ENCODE measurements at places on chromosomes 2 and 18.

- DNase-seq, result no peak
Measured at GRCh38 chr18:22093731-22094357, 75.5 kb upstream of the GATA6 start.

DNA sequence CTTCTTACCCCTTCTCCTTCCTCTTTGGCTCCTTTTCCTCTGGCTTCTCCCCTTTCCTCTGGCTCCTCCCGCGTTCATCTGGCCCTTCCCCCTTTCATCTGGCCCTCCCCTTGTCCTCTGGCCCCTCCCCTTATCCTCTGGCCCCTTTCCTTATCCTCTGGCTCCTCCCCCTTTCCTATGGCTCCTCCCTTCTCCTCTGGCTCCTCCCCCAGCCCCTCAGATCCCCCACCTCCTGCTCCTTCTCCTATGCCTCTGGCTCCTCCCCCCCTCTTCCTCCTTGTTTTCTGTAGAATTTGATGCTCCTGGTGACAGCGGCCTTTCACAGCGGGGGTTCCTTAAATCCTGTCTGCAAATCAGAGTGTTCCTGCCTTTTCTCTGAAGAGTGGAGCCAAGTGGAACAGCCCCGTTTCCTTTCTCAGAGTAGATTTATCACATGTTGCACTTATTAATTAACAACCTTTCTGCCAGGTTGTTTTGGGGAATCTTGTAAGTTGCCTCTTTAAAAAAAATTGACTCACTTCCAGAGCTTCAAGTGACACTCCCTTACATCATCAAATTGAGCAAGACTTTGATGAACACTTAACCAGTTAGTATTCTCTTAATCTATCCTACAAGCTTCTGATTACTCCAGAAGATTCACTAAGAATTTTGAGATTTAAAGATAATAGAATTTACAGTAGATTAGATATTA, 27.9 kb downstream of the FABP1 start:
- DNase-seq, result peak; percentile 31

DNA sequence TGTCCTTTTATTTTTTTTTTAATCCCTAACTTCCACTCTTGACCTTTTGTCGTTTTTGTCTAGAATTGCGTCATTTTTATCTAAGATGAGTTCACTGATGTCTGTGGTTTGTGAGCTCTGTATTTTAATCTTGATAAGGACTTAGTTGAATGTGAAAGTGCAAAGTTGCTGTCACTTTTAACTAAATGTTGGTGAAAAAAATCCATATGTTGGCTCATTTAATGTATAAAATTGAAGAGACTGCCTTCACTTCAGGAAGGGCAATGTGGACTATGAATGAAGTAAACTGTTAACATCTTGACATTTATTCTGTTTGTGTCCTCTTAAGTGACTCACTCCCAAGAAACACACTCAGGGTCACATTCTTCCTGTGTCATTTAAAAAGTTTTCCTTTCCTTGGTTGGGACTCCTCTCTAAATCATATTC, 256.6 kb upstream of the RASGRP3 start:
- DNase-seq, result no peak

- DNase-seq, result no peak
Measured at GRCh38 chr2:80530442-80531064, 226.0 kb upstream of the LRRTM1 start.

- no peak for DNase-seq
Measured at GRCh38 chr2:214261683-214262082, 149.2 kb upstream of the VWC2L start.

- peak; percentile 86 for DNase-seq
Measured at GRCh38 chr2:31233741-31234682, at the start of gene EHD3. EHD3 (plus strand) TSS chr2:31234152; CDS start chr2:31234622, 470 bp downstream.

- DNase-seq, result no peak
Measured at GRCh38 chr18:26700201-26700600, 151.8 kb upstream of the KCTD1 start.

- DNase-seq, result no peak
Measured at GRCh38 chr2:226405465-226405864, 394.2 kb downstream of the IRS1 start.

GRCh38 chr2:207734264-207734635, 22.8 kb downstream of the CCNYL1 start:
- no peak for DNase-seq

GRCh38 chr2:64532030-64532429, 7.9 kb downstream of the AFTPH start:
- DNase-seq, result no peak

- peak; percentile 66 for DNase-seq
Measured at GRCh38 chr2:237475704-237476141, 11.3 kb upstream of the MLPH start.

DNA sequence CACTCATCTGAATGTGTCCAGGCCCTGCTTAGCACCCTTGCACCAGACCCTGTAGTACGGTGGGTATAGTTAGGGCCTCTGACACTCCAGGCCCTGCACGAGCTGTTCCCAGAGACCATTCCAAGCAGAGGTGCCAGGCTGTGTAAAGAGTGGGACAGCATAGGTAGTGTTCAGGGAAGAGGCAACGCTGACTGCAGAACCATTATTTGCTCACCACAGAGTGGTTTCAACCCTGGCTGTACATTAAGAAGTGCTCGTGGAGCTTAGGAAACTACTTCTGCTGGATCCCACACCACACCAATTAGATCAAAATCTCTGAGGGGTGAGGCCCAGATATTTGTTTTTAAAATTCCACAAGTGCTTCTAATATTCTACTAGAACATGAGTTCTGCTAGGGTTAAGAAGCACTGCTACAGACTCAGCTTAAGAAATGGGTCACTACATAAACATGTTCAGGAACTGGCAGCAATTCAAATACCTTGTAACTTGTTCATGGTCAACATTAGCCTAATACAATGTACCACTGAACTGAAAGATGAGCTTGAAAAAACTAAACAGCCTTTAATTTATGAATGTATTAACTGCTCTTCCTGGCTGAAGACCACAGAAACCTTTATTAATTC, 183.0 kb downstream of the MYO5B start:
- no peak for DNase-seq

GRCh38 chr2:29201979-29202378, 86.8 kb downstream of the CLIP4 start:
- no peak for DNase-seq

DNA sequence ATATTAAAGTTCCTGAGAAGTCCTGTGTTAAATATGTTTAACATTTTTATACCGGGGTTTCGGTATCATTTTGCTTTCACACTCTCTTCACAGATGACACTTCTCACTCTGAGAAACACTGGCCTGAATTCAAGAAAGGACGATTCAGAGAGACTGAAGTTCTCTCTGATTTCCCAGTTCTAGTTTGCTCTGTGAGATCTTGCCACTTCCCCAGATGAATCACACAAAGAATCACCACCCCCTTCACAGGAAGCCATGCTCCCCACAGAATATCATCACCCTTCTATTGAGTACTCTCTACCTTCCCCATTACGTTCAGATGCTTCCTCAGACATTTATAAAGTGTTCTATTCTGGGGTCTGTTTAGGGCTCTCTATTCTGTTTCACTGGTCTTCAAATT, 16.1 kb upstream of the CD207 start:
- peak; percentile 37 for DNase-seq

GRCh38 chr2:238169708-238170251, 11.0 kb downstream of the ERFE start:
- no peak for DNase-seq

DNA sequence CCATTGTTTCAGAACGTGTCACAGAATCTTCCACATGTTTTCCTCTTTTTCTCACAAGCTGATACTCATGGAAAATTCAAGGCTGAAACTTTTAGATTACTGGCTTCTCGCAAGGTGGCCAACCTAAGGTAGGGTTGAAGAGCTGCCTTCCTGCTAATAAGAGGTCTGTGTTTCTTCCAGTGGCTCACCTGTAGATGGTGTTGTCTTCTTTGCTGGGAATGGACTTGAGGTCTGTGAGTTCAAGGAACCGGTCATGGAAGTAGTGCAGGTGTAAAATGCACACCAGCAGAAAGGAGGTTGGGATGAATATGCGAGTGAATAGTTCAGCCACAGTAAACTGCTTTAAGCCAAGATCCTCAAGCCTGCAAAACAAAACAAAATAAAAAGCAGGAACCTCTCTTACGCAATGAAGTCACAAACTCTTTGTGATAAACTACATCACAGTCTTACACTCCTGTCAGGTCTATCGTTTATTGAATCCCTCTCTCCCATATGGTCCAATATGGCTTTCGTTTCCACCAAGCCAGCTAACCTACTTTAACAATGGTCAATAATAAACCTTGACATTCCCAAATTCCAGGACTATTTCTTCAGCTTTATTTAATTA, 258.9 kb downstream of the NAPG start:
- DNase-seq, result no peak

- DNase-seq, result no peak
Measured at GRCh38 chr2:84966731-84967130, 4.2 kb upstream of the KCMF1 start.

- no peak for DNase-seq
Measured at GRCh38 chr18:49841236-49842217, 28.2 kb upstream of the ACAA2 start.

DNA sequence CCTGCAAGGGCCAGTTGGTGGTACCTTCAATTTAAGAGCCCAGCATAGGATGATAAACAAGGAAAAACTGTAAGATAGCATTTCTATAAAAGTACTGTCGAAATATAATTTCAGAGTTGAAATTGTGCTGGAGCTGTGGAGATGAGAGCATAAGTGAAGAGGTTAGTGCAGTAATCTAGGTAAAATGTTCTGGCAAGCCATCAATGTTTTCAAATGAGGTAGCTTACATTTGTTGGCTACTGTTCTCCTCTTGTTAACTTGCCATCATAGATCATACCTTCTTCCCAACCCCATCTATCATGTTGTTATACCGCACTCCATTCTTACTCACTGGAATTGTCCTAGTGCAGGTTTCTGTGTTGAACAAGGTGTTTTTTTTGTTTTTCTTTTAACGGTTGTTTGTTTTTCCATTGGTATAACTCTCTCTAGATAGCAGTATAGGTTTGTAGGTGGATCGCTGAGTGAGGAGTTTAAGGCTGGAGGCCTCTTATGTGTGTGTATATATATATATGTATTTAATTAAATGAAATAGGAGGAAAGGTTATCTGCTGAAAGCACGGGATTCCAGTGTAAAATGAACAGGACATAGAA, 40.5 kb downstream of the EHBP1 start:
- DNase-seq, result no peak

DNA sequence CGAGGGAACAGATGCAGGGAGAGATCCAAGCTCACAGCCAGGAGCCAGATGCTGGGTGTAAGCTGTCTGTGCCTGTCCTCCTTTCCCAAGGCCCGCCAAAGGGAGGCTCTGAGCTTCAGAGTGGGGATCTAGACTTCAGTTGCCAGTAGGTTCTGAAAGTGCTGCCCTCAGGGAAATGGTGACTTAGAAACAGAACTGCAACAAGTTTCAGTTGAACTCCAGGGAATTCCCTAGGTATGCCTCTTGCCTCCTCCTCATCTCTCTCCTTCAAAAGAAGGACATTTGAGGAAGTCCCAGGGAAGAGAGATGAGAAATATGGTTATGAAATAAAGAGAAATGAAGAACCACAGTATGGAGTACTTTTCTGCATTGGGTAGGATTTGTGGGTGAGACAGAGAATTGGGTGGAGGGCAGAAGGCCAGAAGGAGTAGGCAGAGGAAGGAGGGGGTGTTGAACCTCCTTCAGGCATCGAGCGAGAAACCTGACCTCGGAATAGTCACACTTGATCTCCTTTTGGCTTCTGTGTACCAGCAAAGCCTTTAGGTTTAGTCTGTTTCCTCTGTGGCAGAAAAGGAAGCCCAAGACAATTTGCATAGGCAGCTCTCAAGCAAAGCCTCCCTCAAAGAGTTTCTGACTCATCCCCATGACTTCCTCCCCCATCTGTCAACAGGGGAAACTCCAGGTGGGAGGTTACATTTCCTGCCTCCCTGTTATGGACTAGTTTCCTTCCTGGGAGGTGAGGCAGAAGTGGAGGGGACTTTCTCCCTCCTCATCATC, 45.7 kb downstream of the QPCT start:
- peak; percentile 69 for DNase-seq
